Tibial nerve (tissue), 4 donors: ENCODE measurements at places on chromosomes 7 and 10. TPM values are rescaled to one million over a fixed set of nuclear protein-coding genes. Genes with fewer than 3 reads are reported as not detected.

Gene ELN
- total RNA-seq: 152 TPM

DNA sequence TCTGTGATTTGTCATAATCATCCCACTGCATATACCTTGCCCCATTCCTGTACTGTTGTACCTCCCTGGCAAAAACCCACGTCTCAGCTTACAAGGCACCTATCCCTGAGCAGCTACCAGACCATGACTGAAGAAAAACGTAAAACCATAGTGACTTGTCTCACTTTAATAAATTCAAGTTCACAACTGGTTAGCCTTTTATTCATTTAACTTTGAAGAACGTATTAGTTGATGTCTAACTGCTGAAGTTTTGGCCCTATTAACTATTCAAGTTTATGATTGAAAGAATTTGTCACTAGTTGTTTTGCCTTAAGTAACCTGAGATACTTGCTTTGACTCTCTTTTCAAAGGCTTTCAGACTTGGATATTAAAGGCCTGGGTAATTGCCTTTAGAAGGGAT lies 59.7 kb downstream of the GALNT11 start:
- DNase-seq: no peak
- no peak overlapping the region for H3K27ac ChIP-seq
- peaks cover 3% of the 10 kb centered on the region for H3K4me1 ChIP-seq
- no peaks in the 10 kb centered on the region for H3K27me3 ChIP-seq
- H3K36me3 ChIP-seq: no peaks in the 10 kb centered on the region

DNA sequence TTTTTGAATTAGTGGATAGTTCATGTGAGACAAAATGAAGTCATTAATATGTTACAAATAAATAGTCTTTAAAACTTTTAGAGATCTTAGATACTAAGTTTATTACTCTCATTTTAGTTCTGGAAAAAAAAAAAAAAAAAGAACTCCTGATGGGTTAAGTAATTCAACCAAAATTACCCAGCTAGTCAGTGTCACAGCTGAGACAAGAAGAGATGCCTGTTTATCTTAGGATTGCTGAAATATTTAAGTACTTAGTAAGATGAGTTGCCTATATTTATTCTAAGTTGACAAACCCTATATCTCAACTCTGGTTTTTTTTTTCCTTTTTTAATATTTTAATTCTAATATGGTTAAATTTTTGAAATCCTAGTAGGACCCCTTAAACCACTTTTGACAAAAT lies 781.0 kb upstream of the LRRN3 start:
- no peaks in the 10 kb centered on the region for H3K36me3 ChIP-seq
- no peaks in the 10 kb centered on the region for H3K4me1 ChIP-seq
- DNase-seq: no peak
- no peak overlapping the region for H3K4me3 ChIP-seq

DNA sequence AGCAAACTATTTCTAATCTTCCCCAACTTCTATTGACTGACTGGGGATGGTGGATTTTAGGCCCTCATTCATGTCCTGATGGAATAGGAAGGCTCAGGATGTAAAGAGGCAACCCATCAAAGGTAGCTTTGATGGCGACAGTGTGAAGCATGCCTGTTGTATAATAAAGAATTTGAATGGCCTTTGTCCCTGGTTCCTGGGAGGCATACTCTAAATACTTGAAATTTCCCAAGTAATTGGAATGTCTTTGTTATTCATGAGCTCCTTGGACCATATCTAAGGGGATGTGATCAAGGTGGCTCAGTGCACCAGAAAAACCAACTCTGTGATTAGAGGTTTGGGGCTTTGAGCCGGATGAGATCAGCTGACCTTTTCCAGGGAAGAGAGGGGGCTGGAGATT lies 264.5 kb upstream of the NEBL start:
- no peak overlapping the region for H3K27ac ChIP-seq
- no peaks in the 10 kb centered on the region for H3K36me3 ChIP-seq
- H3K4me3 ChIP-seq: no peak overlapping the region
- no peaks in the 10 kb centered on the region for H3K4me1 ChIP-seq
- no peak for DNase-seq

DNA sequence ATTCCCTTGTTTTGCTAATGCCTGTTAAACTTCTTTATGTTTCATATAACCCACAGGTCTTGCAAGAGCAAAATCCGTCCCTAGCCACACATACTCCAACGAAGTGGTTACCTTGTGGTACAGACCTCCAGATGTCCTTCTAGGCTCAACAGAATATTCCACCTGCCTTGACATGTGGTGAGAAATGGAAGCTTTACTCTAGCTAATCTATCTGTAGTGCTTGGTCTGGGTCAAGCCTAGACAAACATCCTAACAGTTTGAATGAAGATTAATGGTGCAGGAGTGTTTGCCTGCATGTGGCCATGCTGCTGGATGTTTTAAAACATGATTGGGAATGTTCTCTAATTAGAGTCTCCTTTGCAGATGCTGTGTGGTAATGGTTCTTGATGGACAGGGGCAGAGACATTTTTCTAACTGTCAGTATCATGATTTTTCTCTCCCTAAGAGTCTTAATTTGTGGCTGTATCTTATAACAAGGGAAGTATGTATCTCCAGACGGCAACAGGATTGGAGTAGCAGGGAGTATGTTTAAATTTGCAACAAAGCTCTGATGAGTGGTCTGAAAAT lies 308.5 kb upstream of the FZD1 start:
- no peak overlapping the region for H3K4me3 ChIP-seq
- no peak for DNase-seq
- H3K36me3 ChIP-seq: no peaks in the 10 kb centered on the region
- H3K4me1 ChIP-seq: no peaks in the 10 kb centered on the region
- H3K27me3 ChIP-seq: no peaks in the 10 kb centered on the region
- H3K27ac ChIP-seq: no peak overlapping the region

GRCh38 chr7:45162943-45163691 lies 5.5 kb downstream of the RAMP3 start:
- H3K27me3 ChIP-seq: no peaks in the 10 kb centered on the region
- DNase-seq: no peak
- H3K36me3 ChIP-seq: no peaks in the 10 kb centered on the region

Gene LDB1
- total RNA-seq: 43.5 TPM

- H3K27me3 ChIP-seq: no peaks in the 10 kb centered on the region
- H3K4me1 ChIP-seq: peaks cover 17% of the 10 kb centered on the region
- no peak overlapping the region for H3K27ac ChIP-seq
- H3K4me3 ChIP-seq: no peak overlapping the region
Observed at GRCh38 chr10:21334891-21335696, 190.4 kb downstream of the SKIDA1 start.

DNA sequence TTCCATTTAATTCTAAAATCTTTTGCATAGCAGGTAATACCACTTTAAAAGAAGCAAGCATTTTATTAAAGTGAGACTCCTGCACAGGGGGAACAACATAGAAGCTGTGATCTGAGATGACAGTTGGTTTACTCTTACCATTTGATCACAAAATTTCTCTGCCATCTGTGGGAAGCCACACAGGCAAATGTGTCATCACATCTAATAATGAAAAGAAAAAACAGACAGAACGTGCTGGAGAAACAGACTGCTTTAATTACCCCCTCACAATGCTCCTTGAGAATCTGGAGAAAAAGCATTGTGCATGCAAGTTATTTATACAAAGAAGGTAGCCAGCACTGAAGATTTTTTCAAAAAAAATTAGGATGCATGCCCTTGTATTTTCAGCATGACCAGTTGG lies 165.2 kb upstream of the PTER start:
- H3K4me1 ChIP-seq: no peaks in the 10 kb centered on the region
- no peak for DNase-seq
- no peak overlapping the region for H3K27ac ChIP-seq
- no peaks in the 10 kb centered on the region for H3K27me3 ChIP-seq

DNA sequence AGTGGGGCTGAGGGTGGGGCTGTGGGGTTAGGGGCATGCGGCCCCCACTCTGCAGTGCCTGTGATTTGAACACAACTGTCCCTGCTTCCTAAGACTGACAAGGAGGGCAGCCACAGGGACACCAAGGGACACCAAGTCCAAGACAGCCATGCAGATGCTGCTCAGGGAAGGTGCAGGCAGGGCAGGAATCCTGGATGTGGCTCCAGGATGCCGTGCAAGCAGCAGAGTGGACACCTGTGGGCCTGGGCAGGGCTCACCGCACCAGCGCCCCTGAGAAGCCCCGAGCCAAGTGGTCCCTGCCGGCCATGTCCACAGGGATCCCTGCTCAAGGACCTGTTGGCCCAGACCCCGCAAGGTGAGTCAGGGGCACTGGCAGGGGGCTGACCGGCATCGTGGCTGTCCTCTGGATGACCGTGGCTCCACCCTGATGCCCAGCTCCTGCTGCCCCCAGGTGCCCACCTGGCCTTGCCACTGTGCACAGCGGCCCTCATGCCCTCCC lies 58.5 kb downstream of the STK32C start:
- H3K27me3 ChIP-seq: no peaks in the 10 kb centered on the region
- H3K4me3 ChIP-seq: no peak overlapping the region
- H3K27ac ChIP-seq: no peak overlapping the region
- DNase-seq: no peak

Gene EGR2
- total RNA-seq: 29.1 TPM

DNA sequence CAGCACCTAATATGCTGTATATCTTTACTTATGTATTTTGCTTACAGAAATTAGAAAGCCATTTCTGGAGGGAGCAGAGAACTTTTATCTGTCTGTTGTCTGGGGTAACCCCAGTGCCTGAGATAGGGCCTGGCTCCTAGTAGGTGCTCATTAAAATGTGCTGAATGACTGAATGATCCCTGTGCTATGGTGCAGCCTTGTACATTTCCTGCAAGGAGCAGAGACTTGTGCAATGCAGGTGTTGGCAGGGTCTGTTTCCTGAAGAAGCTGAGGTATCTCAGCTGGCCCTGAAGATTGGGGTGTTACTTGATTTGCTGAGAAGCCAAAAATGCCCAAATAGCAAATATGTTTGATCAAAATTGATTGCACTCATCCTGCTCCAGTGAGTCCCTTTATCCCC lies 65.5 kb downstream of the RAMP3 start:
- no peaks in the 10 kb centered on the region for H3K4me1 ChIP-seq
- no peak overlapping the region for H3K4me3 ChIP-seq
- H3K36me3 ChIP-seq: no peaks in the 10 kb centered on the region
- no peaks in the 10 kb centered on the region for H3K27me3 ChIP-seq
- DNase-seq: no peak

Gene SFTPD
- total RNA-seq: 2.5 TPM

DNA sequence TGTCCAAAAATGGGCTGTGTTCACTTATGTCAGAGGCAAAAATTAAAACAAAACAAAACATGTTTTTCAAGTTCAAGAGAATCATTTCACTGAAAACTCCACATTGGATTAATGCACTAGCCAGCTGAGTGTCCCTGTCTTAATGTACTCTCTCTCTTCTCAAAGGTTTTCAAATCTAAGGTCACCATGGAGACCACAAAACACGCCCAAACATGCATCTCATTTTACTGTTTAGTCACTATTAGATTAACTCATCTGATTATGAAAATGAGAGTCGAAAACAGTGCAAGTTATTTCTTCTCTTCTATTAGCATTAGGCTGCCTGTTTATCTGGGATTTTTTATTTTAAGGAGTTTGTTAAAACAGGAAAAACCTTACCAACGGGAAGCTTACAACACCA lies 70.8 kb upstream of the ASAH2 start:
- H3K27me3 ChIP-seq: no peaks in the 10 kb centered on the region
- H3K4me3 ChIP-seq: no peak overlapping the region
- no peak overlapping the region for H3K27ac ChIP-seq
- no peaks in the 10 kb centered on the region for H3K4me1 ChIP-seq
- H3K36me3 ChIP-seq: no peaks in the 10 kb centered on the region

Gene STX1A
- total RNA-seq: 19.4 TPM

GRCh38 chr10:118939211-118940007 lies 90.1 kb upstream of the NANOS1 start:
- no peaks in the 10 kb centered on the region for H3K4me1 ChIP-seq
- DNase-seq: no peak
- no peaks in the 10 kb centered on the region for H3K36me3 ChIP-seq
- no peak overlapping the region for H3K4me3 ChIP-seq

Gene NUTM2E
- 0.21 TPM for total RNA-seq

GRCh38 chr7:6279937-6280336 lies 7.5 kb upstream of the CYTH3 start:
- H3K4me3 ChIP-seq: no peak overlapping the region
- H3K27ac ChIP-seq: no peak overlapping the region
- no peaks in the 10 kb centered on the region for H3K27me3 ChIP-seq
- no peaks in the 10 kb centered on the region for H3K36me3 ChIP-seq
- peaks cover 12% of the 10 kb centered on the region for H3K4me1 ChIP-seq
- DNase-seq: no peak

GRCh38 chr10:32367793-32368453 lies 21.0 kb upstream of the EPC1 start:
- DNase-seq: peak; percentile 67
- H3K4me1 ChIP-seq: peaks cover 4% of the 10 kb centered on the region
- no peaks in the 10 kb centered on the region for H3K27me3 ChIP-seq
- no peaks in the 10 kb centered on the region for H3K36me3 ChIP-seq
- no peak overlapping the region for H3K27ac ChIP-seq

Gene KIAA1217
- total RNA-seq: 49.4 TPM

DNA sequence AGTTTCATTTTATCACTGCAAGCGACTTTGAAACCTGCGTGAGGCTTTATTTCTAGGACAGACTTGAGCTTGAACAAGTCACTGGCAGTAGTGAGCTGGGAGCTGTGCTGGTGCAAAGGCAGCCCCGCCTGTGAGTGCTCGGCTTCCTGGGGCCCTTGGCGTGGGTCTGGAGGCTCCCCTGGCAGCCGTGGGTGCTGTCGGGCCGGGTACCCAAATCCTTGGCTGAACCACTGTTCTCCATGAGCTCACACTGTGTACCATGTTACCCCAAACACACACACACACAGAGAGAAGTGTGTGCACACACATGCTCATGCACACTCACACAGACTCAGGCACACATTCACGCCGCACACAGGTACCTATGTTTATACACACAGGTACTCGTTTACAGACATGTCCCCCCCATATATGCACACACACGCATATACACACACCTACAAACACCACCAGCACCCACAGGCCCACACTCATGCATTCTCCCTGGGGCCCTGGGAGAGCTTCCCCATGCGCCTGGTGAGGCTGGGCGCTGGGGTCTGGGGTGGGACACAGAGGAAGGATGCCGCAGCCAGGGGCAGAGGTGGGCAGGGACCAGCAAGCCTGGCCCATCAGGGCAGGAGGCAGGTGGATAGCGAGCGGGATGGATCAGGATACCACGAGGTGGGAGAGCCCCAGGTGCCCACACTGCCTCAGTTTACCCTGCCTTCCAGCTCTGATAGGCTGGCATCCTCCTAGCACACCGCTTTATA lies 158.8 kb downstream of the ADARB2 start:
- H3K27ac ChIP-seq: no peak overlapping the region
- no peaks in the 10 kb centered on the region for H3K4me1 ChIP-seq
- no peaks in the 10 kb centered on the region for H3K27me3 ChIP-seq
